ENCODE measurements at places on chromosomes 12 and 14. TPM values are rescaled to one million over a fixed set of nuclear protein-coding genes. Genes with fewer than 3 reads are reported as not detected.

LRTM2 gene
- not detected for total RNA-seq

GRCh38 chr12:92196368-92196767 is 50.7 kb upstream of the BTG1 start:
- DNase-seq, result no peak

DNA sequence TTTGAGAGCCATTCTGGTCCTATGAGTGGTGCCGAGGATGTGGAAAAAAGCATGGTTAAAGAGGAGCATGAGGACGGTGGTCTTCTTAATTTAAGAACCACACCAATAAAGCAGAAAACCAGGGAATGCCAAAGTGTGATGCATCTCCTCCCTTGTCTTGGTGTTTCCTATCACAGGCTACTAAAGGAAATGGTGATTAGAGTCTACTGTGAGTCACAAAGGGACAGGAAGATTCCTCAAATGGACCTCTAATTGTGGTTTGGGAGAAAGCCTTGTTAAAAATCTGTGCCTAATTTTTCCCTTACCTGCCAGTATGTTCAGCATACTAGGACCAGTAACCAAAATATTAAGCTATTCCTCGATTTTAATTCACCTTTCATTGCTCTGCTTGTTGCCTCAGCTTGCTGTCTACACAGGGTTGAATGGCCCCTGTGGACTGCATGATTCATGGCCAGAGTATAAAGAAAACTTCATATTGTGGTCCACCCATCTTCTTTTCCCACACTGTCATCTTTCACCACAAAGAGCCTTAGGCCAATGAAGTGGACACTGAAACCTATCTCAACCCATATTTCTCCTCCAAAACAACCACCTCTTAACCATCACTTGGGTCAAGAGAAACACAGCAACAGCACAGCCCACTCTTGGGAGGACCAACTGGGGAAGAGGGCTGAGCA is 38.8 kb downstream of the DIO2 start:
- DNase-seq, result no peak

GRCh38 chr12:49330032-49330619 is 6.9 kb downstream of the C1QL4 start:
- DNase-seq, result no peak

GRCh38 chr14:81033698-81034240 is 78.3 kb downstream of the TSHR start:
- no peak for DNase-seq

DNA sequence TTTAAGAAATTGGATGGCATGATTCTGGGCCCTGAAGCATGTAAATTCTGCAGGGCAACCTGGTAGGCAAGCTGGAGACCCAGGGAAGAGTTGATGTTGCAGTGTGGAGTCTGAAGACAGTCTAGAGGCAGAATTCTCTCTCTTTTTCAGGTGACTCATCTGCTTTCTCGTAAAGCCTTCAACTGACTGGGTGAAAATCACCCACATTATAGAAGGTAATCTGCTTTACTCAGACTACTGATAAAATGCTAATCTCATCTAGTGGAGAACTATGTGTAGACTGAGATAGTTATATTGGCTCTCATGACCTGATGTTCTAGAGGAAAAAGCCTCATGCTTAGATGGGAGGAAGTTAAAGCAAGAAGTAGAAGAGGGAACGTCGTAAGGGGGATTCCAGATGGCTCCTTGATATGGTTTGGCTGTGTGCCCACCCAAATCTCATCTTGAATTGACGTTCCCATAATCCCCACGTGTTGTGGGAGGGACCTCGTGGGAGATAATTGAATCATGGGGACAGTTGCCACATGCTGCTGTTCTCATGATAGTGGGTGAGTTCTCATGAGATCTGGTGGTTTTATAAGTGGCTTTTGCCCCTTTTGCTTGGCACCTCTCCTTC is 723.8 kb downstream of the BCL11B start:
- DNase-seq, result no peak

GRCh38 chr14:23415821-23416778 is 8.0 kb upstream of the MYH6 start:
- no peak for DNase-seq

PRIM1 gene
- 7.5 TPM for total RNA-seq

DNA sequence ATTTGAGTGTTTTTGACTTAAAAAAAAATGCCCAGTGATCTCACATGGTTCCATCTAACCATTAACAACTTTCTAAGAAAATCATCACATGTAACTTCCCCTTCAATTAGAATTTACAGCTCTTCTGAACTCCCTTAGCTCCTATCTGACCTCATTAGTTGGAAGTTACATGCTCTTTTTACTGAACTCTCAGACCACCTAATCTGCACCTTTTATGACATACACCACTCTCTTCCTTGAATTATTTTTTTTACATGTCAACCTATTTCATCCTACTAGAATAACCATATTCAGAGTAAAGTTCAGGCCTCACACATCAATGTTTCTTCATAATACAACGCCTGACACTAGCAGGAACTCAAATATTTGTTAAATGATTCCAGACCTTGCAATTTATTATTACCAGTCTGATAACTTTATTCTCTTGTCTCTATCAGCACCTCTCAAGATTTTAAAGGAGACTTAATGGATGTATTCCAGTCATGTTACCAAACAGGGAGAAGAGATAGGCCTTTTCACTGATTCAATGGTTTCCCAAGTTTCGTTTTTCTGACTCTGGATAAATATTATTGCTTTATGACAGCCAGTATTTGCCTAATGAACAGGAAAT is 21.0 kb downstream of the EGLN3 start:
- DNase-seq, result no peak

SIX4 gene
- 11.1 TPM for total RNA-seq

- DNase-seq, result peak; percentile 28
Observed at GRCh38 chr12:12585115-12585863, 22.6 kb upstream of the DUSP16 start.

All from thyroid gland (tissue), 4 donors.